ENCODE measurements at places on chromosomes 5 and 9. TPM values are rescaled to one million over a fixed set of nuclear protein-coding genes. Genes with fewer than 3 reads are reported as not detected.

The IL13 gene
- total RNA-seq: not detected

The SYK gene
- 2.8 TPM for total RNA-seq

The TMC1 gene
- total RNA-seq: 0.82 TPM

The ANKRD31 gene
- not detected for total RNA-seq

The PCDHGB7 gene
- 23.4 TPM for total RNA-seq

The NDUFS6 gene
- 92.5 TPM for total RNA-seq

The BARX1 gene
- not detected for total RNA-seq

The NUP155 gene
- 22.2 TPM for total RNA-seq

The BTNL8 gene
- not detected for total RNA-seq

The ECSCR gene
- total RNA-seq: 345 TPM

The CYLC2 gene
- total RNA-seq: not detected

The SV2C gene
- total RNA-seq: not detected

The FIBCD1 gene
- total RNA-seq: not detected

The ZDHHC11 gene
- 0.70 TPM for total RNA-seq

The FAM163B gene
- not detected for total RNA-seq

The ASTN2 gene
- total RNA-seq: 7.6 TPM

The MAPKAP1 gene
- 84.3 TPM for total RNA-seq

The KIF27 gene
- total RNA-seq: 4.1 TPM

The TMEM167A gene
- 45.7 TPM for total RNA-seq

The SLC34A3 gene
- total RNA-seq: not detected

The OTP gene
- total RNA-seq: not detected

The ECM2 gene
- total RNA-seq: not detected

The SLC6A19 gene
- not detected for total RNA-seq

The ABO gene
- 0.05 TPM for total RNA-seq

The CTXN3 gene
- total RNA-seq: not detected

The OR13C3 gene
- total RNA-seq: not detected

The BRIX1 gene
- 18.5 TPM for total RNA-seq

The NPR3 gene
- 0.70 TPM for total RNA-seq

The MYO10 gene
- total RNA-seq: 76.9 TPM

The ROR2 gene
- total RNA-seq: 0.12 TPM

The CATSPER3 gene
- not detected for total RNA-seq

The TAF11L10 gene
- not detected for total RNA-seq

The GAPT gene
- not detected for total RNA-seq

The TSLP gene
- 0.06 TPM for total RNA-seq

The HEMGN gene
- not detected for total RNA-seq

The GFPT2 gene
- 10.2 TPM for total RNA-seq

The B4GALT1 gene
- 71.0 TPM for total RNA-seq

The SRD5A1 gene
- 33.7 TPM for total RNA-seq

The TLX3 gene
- not detected for total RNA-seq

The PCDHA9 gene
- 0.06 TPM for total RNA-seq

The CNTFR gene
- not detected for total RNA-seq

The SOHLH1 gene
- total RNA-seq: not detected

The ADRB2 gene
- total RNA-seq: 0.70 TPM

The EPB41L4B gene
- total RNA-seq: 0.88 TPM

The FAM221B gene
- not detected for total RNA-seq

The PCDHGA4 gene
- total RNA-seq: 9.2 TPM

Data from glomerular endothelial cell (primary cell).